ENCODE measurements at places on chromosomes 12 and 14. TPM values are rescaled to one million over a fixed set of nuclear protein-coding genes. Genes with fewer than 3 reads are reported as not detected.
A peak's percentile ranks its signal among the peaks of the same experiment; 100 is the strongest.

The ASCL1 gene
- total RNA-seq: not detected

The GLIPR1L2 gene
- 0.14 TPM for total RNA-seq

The ATP6V1D gene
- total RNA-seq: 78.9 TPM

The CCDC177 gene
- total RNA-seq: not detected

The CSRP2 gene
- total RNA-seq: 2.8 TPM

The C14orf119 gene
- 52.5 TPM for total RNA-seq

The GPR68 gene
- 1.3 TPM for total RNA-seq

The ERP27 gene
- total RNA-seq: 0.33 TPM

- DNase-seq: no peak
These were observed 30.8 kb upstream of the HSPB8 start for GRCh38 chr12:119147847-119148448.

DNA sequence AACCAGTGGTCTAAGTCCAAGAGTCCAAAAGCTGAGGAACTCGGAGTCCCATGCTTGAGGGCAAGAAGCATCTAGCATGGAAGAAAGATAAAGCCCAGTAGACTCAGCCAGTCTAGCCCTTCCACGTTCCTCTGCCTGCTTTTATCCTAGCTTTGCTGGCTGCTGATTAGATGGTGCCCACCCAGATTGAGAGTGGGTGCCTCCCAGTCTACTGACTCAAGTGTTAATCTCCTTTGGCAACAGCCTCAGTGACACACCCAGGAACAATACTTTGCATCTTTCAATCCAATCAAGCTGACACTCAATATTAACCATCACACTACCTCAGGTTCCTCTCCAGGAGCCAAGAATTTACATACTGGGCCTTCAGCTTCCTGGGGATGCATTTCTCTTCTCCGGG lies 476.1 kb downstream of the FUT8 start:
- no peak for DNase-seq

DNA sequence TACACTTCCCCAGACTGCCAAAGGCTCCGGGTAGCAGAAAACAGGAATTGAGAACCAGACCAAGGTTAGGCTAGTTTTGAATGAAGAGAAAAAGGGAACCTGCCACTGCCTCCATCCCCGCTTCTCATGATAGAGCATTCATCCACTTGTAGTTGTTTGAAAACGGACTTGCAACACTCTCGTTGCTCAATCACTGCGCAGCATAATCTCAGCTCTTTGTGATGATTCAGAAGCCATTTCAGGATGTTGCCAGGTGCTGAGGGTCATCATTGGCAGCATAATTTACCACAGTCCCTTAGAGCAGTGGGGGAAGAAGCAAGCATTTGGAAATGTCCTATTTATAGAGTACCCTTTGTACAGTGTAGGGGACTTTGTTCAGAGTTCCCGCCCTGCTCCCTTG lies 25.6 kb downstream of the KCNK13 start:
- no peak for DNase-seq

- DNase-seq: no peak
These were observed 12.9 kb downstream of the LRIG3 start for GRCh38 chr12:58907391-58907790.

- no peak for DNase-seq
These were observed 513.0 kb downstream of the NRXN3 start for GRCh38 chr14:78683206-78683605.

DNA sequence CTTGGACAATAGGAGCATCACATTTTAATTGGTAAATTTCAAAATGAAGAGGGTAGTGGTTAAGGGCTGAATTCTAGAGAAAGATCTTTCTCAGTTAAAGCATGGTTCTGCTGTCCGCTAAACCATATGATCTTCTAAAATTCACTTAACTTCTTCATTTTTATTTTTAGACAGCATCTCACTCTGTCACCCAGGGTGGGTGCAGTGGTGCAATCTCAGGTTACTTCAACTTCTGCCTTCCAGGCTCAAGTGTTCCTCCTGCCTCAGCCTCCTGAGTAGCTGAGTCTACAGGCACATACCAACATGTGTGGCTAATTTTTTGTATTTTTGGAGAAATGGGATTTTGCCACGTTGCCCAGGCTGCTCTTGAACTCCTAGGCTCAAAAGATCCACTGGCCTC lies 226.7 kb upstream of the ABCD2 start:
- DNase-seq: no peak

DNA sequence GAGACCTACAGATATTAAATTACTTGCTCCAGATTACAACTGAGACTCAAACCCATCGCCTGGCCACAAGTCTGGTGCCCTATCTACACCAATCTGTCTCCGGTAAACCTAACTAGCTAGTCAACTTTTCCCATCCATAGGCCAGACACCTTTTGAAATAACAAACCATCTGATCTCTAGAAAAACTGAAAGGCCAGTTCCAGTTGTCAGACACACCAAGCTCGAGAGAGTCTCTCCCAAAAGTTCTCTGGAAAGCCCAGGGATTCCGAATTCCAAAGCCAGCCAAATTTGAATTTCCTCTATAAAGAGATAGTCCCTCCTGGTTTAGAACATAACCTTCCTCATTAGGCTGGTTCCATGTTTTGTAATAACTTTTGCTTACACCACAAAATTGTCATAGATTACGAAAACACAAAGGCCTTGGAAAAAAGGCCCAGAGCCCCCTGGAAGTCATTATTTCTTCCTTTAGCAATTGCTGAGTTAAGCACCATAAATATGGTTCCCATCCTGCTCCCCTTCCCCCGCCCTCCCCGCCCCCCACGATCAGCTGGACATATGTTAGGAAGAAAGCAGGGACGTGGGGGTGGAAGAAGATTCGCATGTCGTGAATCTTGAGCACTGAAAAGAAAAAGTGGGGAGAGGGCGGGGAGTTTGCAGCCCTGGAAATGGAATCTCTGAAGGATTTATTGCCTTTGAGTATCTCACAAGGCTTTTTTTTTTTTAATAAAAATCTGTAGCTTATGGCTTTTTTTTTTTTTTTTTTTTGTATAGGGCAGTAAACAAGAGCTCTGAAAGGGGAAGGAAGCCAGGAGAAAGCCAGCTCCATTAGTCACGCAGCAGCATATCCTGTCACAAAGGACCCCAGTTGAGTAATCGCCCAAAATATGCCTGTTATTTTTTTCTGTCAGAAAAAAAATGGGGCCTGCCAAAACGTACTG lies 110.4 kb downstream of the ZFP36L1 start:
- DNase-seq: peak; percentile 92

GRCh38 chr14:34250959-34251358 lies 211.1 kb downstream of the SPTSSA start:
- DNase-seq: no peak

- no peak for DNase-seq
These were observed 100.7 kb upstream of the ATF7IP start for GRCh38 chr12:14264778-14265177.

DNA sequence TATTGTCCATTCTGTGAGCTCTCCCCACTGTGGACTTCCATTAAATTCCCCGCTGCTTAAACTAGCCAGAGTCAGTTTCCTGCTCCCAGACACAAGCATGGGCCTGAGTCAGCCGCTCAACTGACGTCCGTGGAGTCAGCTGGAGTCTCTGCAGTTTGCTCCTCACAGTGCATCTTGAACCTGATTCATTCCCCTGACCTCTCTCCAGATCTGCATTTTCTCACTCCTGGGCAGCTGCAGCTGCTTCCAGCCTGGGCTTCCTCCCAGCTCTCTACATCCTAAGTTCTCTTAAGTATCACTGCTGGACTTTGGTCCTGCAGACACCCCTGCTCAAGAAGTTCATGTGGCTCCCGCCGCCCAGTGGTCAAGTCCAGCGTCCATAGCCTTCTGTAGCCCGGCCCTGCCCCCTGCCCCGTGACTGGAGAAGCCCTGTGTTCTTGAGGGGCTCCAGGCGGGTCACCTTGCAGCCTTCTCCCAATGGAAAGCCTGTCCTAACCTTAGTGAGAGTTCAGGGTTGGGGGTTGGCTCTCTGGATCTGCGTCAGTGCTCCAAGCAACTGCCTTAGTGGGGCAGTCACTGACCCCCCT lies 20.0 kb downstream of the NFKBIA start:
- peak; percentile 85 for DNase-seq

- no peak for DNase-seq
These were observed 24.4 kb upstream of the CCDC175 start for GRCh38 chr14:59601056-59601455.

DNA sequence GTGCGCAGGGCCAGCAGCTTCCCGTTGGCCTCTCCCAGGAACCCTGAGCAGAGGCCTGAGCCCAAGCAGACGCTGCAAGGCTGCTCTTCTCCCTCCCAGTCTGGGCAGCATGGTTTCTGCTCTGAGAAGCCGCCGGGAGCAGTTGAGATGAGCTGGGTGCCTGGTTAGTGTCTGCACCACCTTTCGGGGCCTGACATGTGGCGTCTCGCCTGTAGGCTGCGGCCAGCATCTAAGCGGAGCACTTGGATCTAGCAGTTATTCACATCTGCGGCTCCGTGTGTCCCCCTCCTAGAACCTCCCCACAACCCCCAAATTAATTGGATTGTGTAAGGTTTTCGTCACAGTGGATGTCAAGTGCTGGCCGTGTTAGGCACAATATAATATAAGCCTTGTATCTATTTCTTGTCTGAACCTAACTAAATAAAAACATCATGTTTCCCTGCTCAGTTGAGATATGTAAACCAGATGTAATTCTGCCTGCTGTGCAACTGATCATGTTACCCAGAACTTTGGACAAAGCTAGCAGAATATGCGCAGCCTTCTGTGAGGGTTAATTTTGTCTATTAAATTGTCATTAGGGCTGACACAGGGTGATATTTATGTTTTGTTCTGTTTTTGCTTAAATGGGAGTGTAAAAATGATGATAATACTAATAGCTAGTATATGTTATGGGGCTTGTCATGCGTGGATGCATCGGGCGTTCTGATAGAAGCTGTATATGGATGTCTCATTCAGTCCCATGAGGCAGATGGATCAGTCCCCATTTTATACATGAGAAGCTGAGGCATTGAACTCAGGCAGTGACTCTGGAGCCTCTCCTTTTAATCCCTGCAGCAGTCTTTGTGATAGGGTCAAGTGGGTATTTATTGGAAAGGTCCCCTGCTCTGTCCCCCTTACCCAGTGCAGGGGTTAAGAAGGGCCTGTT lies 45.8 kb downstream of the ELK3 start:
- DNase-seq: no peak

DNA sequence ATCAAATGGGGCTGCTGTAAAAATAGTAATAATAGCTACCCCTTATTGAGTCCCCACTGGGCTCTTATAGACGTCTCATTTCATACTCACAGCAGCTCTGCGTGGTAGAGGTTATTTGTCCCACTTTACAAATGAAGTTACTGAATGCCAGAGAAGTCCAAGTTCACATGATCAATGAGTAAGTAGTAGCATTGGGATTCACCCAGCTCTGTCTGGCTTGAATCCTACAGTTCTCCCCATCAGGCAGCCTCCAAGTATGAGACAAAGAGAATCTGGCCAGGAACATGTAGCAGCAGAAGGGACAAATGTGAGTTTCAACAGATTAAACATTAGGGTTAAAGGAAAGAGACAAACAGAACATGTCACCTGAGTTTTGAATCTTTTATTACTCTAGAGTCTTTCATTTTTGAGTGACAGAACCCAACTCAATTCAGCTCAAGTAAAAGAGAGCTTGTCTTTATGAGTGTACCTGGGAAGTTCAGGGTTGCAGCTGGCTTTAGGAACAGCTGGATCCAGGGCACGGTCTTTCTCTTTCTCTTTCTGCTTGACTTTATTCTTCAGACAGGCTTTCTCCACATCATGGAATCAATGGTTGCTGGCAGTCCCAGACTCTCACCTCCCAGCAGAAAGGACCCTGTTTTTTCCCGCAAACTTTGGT lies 64.1 kb upstream of the JDP2 start:
- DNase-seq: no peak

DNA sequence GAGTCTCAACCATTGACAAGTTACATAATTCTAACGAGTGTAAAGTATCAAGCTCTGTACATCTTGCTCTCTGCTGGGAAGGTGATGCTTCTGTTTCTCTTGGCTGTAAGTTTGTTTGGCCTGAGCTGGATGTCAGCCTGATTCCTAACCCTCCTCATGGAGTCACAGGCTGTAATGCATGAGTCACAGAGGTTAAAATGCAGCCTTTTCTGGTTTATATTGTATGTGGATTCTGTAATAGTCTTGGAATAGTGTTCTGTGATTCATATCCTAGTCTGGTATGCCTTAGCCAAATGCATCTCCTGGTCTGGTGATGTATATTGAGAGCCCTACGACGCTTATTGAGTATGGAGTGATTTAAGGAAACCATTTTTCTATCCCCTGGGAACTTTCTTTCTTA lies 104.5 kb upstream of the FRMD6 start:
- DNase-seq: peak; percentile 98

GRCh38 chr12:20701106-20701505 lies 6.0 kb downstream of the SLCO1C1 start:
- DNase-seq: no peak

DNA sequence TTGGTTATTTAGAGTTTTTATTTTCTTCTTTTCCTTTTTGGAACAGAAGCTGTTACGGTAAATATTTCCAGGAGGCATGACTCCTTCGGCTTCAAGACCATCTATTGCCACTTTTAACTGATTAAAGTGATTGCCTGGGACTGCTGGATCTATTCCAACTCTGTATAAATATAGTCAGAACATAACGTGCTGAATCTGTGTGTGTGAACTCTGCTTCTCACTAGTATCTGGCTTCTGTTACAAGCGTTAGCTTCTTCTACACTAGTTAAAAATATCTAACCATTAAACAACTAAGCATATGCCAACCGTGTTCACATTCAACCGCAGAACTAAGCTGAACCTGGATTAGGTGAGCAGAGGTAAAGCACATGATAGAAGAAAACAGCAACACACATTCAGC lies 49.0 kb downstream of the TMTC1 start:
- no peak for DNase-seq

DNA sequence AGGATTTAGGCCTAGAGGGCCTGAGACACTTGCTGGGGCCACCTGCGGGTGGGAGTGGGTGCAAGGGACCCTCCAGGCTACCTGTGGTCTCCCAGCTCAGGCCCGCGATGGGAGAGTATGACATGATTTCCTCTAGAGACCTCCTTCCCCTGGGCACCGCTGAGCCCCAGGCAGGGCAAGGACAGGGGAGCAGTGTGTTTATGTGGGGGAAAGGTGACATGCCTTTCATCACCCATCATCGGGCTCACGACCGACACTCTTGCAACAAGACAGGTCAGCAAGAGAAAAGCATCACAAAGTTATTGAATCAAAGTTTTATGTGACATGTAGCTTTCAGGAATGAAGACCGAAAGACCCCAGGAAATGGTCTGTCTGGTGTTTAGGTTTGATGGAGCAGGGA lies 19.9 kb downstream of the SH2B3 start:
- DNase-seq: no peak

DNA sequence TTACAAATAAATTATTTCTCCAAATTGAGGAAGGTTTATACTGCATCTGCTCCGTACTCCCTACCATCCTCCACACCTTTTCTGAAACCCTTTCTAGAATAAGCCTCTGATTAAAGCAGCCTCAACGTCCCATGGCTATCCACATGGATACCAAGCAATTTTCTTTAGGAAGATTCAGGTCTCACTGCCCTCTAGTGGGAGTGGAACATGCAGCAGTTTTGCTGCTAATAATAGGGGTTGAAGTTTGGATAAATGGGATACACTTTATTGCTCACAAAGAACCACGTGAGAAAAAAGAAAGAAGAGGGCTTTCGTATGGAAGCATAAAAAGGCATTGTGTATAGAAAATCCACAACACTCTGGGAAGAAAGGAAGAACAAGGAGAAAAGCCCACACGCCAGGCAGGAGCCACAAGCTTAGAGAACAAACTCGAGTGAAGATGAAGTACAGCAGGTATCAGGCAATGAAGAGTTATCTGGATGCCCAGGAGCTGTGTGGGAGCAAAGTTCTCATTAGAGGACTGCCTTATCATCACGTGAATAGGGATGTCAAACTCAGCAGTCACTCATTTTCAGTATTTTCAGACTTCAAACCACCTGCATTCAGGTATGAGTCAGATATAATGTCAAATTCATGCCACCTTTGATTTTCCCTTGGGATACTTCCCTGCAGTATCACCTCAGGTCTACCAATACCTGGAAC lies 45.8 kb downstream of the CCER1 start:
- no peak for DNase-seq

GRCh38 chr14:103558071-103558882 lies 4.2 kb downstream of the BAG5 start:
- no peak for DNase-seq
